Cardiac fibroblast (primary cell): ENCODE measurements at places on chromosomes 16 and 17.
A peak's percentile ranks its signal among the peaks of the same experiment; 100 is the strongest.

GRCh38 chr16:88448461-88449266 lies 4.4 kb upstream of the ZFPM1 start:
- DNase-seq = no peak

GRCh38 chr16:58491-59439 lies 5.1 kb downstream of the SNRNP25 start:
- no peak for DNase-seq

DNA sequence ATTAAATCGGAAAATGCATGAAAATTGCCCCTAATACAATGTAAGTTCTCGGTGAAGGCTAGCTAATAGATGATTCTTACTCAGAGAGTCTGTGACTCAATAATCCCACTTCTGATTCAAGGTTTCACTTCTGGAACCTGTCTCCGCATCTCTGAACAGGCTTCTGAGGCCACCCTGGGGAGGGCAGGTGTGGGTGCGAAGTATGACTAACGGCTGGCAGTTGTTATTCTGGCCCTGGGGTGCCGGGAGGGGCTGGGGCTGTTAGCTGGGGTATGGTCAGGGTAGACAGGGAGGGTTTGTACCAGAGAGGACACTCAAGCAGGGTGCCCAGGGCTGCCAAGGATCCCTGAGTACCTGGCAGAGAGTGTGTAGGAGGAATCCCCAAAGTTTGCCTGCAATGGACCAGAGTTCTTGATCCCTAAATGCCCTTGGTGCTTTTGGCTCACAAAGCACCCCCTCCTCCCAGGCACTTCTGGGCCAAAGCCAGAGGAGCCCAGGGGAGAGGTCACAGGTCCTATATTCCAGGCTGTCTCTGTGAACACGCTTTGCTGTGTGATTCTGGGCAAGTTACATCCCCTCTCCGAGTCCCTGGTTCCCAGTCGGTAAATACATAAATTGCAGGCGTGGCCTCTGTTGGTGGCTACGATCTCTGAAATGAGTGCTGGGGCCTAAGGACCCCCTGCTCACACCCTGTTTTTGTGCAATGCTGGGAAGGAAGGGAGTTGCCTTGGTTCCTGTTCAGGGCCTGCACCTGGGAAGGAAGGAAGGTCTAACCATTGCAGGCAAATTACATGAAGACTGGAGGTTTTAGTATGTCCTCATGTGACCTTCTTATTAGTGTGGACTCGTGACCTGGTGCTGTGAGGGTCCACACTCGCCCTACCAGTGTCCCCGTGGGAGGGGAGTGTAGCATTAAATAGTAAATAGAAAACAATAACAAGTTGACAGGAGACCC lies 49.9 kb upstream of the CPNE2 start:
- DNase-seq = peak; percentile 42

DNA sequence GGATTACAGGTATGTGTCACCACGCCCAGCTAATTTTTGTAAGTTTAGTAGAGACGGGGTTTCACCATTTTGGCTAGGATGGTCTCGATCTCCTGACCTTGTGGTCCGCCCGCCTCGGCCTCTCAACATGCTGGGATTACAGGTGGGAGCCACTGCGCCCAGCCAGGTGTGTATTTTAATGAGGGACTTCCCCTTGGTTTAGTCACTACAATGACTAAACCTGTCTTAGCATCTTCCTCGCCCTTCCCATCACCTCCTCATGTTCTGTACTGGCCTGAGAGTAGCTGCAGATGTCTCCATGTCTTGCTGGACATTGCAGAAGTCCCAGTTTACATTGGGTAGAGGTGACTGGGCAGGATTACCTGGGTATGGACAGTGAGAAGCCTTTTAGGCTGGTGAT lies 9.6 kb downstream of the SLC7A6 start:
- no peak for DNase-seq

DNA sequence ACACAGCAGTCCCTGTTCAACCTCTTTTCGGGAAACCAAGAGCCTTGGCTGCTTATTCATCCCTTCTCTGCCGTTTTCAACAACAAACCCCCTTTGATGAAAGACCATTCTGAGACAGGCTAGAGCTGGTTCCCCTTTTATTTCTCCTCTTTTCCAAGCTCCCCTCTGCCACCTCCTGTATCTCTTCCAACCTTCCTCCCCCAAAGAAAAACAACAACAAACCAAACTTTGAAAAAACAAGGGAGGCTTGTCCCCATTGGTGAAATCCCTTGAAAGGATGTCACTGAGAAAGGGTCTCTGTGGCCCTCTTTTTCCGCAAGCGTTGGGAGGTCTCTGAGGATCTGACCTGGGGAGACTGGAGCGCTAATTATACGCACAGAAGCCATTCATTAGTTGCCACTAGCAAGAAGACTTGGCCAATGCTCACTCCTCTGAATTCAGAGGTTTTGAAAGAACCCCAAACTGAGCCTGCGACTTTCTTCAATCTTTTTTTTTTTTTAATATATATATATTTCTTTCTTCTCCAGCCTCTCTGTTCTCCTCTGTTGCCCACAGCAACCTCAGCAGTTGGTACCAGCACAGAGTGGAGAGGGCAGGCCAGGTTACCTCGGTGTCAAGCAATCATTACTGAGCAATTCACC lies 101.4 kb downstream of the PITPNC1 start:
- no peak for DNase-seq

DNA sequence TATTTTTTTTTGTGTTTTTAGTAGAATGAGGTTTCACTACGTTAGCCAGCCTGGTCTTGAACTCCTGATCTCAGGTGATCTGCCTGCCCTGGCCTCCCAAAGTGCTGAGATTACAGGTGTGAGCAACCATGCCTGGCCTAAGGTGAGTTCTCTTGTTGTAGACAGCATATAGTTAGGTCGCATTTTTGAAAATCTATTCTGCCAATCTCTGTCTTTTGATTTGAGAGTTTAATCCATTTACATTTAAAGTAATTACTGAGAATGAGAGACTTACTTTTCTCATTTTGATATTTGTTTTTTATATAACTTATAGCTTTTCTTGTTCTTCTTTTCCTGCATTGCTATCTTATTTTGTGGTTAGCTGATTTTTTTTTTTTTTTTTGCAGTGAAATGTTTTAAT lies 6.3 kb upstream of the PRKCB start:
- no peak for DNase-seq

GRCh38 chr17:47072886-47073285 lies 93.8 kb upstream of the RPRML start:
- no peak for DNase-seq

- DNase-seq = no peak
Observed at GRCh38 chr17:76277300-76278267, 12.4 kb downstream of the UBALD2 start.

- DNase-seq = no peak
Observed at GRCh38 chr16:49452108-49452507, 78.5 kb downstream of the C16orf78 start.

- DNase-seq = peak; percentile 18
Observed at GRCh38 chr16:64012166-64012565, 1109.7 kb downstream of the CDH11 start.

DNA sequence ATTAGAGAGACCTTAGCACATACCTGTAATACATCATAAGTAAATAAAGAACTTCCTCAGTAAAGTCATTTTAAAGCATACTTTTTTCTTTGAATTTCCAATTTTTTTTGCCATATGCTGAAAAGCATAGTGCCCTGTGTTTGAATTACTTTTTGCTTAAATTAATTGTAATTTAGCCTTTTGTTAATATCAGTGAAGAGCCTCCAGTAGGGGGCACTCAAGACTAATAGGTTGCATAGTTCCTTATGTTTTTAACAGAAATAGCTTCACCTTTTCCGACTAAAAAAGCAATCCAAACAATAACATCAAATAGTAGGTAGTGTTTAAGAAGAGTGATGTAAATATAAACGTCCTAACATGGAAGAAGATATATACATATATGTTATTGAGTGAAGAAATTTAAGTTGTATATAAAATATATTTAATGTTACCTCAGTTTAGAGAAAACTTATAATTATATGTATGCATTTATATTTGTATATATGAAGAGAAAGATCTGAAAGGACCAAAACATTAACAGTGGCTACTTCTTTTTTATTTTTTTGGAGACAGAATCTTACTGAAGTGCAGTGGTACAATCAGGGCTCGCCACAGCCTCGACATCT lies 18.6 kb downstream of the RAD51C start:
- peak; percentile 80 for DNase-seq

- DNase-seq = no peak
Observed at GRCh38 chr16:84854759-84855158, 35.0 kb downstream of the CRISPLD2 start.

DNA sequence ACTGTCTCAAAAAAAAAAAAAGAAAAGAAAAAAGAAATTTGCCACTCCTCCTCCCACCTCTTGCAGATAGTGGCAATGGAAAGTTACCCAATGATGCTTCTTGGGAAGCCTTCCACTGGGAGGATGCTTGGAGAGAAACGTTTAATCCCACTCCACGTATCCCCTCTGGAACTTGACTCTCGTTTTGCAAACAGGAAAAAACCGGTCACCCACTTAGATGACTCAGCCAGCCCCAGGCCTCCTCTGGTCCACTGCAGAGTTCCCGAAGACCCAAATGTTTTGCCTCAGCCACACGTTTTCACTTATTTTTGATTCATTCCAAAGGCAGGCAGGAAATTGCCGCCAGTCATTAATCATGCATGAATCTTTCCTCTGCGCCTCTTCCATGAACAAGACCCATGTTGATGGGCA lies 9.3 kb upstream of the TNFRSF17 start:
- DNase-seq = peak; percentile 79

DNA sequence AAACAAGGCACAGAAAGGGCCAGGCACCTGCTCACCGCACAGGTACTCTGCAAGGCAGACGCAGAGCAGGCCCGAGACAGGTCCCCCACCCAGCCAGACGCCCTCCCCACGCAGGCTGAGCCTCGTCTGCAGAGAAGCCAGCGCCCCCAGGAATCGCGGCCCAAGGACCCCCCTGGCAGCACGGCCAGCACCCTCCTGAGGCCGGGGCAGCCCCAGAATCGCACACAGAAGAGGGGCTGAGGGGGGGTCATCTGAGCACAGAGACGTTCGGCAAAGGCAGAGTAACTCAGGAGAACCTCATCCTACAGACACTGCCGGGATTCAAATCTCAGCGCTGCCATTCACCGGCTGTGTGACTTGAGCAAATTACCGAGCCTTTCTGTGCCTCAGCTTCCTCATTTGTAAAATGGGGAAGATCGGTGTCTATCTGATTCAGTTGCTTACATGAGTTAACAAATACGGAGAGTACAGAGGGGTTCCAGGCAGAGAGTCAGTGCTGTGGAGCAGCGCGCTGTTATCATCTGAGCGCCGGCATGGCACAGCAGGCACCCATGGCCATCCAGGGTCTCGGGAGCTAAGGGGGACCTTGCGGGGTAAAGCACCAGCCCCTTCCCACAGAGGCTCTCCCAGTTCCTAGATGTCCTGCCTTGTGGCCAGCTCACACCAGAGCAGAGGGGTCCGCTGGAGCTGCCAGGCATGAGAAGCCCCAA lies 10.4 kb downstream of the EMC6 start:
- DNase-seq = no peak

GRCh38 chr16:85327731-85328675 lies 215.7 kb upstream of the CIBAR2 start:
- DNase-seq = peak; percentile 64

DNA sequence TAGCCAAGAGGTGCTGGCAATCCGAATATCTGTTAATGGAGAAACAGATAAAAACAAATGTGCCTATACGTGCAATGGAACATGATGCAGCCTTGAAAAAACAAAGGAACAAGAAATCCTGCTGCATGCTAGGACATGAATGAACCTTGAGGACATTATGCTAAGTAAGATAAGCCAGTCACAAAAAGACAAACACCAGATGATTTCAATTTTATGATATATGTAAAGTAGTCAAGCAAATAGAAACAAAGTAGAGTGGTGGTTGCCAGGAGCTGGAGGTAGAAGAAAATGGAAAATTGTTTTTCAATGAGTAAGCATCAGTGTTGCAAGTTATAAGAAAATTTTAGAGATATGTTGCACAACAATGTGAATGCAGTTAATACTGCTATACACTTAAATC lies 409.7 kb upstream of the CDH8 start:
- DNase-seq = no peak

- DNase-seq = no peak
Observed at GRCh38 chr17:48338720-48339119, 91.3 kb downstream of the SKAP1 start.

DNA sequence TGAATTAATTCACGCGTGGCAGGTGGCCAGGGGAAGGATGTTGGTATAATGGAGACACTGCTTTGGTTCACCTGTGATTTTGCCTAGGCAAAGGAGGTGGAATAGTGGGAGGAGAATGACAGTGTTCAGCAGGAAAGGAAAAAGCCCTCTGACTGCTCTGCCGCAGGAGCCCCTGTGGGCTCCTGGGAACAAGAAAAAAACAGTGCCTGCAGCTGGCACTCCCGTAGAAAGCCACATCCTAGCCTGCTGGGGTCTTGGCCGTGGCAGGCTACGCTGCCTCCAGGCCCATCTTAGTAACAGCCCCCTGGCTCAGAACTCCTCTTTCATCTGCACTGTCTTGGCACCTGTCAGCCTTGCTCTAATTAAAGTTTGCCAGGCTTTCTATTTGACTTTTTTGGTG lies 20.6 kb downstream of the ADORA2B start:
- no peak for DNase-seq

- no peak for DNase-seq
Observed at GRCh38 chr17:19720631-19721426, 4.4 kb upstream of the SLC47A2 start.

DNA sequence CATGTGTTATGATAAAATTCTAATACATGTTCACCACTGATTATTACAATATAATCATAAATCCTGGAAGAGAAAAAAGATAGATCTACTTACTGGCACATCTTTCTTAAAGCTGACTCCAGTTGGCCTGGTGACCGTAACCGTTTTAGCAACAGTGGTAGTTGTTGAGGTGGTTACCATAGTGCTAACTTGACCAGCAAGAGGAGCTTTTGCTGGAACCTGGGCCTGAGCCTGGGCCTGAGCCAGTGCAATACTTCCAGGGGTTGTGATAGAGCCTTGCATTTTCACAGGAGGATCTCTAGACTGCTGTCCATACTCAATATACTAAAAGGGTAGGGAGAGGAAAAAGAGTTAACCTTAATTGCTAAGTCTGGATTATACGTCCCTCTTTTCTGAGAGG lies 36.2 kb downstream of the SETD6 start:
- DNase-seq = peak; percentile 9

DNA sequence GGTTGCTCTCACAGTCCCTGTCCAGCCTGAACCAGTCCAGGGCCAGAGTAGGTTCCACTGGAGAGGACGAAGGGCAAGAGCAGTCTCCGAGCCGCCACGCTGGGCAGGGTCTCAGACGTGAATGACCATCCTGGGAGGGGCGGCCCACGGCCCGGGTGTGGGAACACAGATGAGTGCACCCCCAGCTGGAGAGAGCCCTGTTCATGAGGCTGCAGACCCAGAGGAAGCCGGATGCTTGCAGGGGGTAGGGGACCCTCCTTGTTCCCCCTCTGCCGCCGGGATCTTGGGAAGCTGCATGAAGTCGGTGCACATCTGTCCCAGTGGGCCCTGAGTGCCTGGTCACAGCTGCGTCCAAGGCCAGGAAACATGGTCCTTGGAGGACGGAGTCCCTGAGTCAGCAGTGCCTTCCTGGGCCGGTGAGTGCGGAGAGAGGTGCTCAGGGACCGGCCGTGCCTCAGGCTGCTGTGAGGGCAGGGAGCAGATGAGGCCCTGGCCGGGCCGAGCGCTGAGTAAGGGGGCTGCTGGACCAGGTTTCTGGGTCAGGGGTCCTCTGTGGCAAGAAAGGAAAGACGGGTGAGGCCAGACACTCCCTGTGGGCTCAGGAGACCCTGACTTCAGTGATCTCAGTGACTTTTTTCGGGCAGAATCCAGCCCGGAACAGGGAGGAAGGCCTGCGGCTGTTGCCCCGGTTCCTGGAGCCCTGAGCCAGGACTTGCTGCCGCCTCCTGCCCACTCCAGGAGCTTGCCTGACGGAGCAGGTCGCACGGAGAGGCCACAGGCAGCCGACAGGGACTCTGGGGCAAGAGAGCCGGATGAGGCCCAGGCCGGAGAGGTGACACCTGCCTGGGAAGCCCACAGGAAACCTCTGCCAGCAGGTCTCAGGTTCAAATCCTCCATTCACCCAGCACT lies 45.8 kb downstream of the ACTG1 start:
- no peak for DNase-seq
